ENCODE measurements at places on chromosomes 3 and 15. TPM values are rescaled to one million over a fixed set of nuclear protein-coding genes. Genes with fewer than 3 reads are reported as not detected.

GRCh38 chr15:22945071-22945470, 35.1 kb downstream of the CYFIP1 start:
- DNase-seq, result no peak

GRCh38 chr3:187186801-187187421, 10.4 kb upstream of the RTP1 start:
- DNase-seq, result no peak

TMEM115 gene
- total RNA-seq, result 51.1 TPM

ANKRD63 gene
- not detected for total RNA-seq

GRCh38 chr3:152120601-152121269, 148.0 kb upstream of the MBNL1 start:
- no peak for DNase-seq

DNA sequence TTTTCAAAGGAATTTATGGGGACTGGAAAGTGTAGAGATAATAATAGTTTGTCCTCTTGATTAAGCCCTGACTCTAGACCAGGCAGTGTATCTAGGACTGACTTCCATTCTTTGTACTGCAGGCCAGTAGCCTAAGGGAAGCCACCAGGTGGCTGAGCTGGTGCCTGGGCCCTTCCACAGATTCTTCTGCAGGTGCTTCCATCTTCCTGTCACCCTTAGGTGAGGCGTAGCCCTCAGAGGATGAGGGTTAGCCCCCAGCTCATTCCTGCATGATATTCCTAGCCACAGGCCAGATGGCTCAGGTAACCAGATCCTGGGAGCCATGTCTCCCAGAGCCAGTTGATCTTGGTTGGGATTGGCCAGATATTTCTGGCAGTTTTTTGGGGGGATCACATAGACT, 169.0 kb upstream of the IL12A start:
- no peak for DNase-seq

- no peak for DNase-seq
Observed at GRCh38 chr15:100248236-100248635, 93.5 kb downstream of the ADAMTS17 start.

SERPINI2 gene
- total RNA-seq, result not detected

- DNase-seq, result no peak
Observed at GRCh38 chr3:46934498-46935167, 41.9 kb downstream of the CCDC12 start.

DNA sequence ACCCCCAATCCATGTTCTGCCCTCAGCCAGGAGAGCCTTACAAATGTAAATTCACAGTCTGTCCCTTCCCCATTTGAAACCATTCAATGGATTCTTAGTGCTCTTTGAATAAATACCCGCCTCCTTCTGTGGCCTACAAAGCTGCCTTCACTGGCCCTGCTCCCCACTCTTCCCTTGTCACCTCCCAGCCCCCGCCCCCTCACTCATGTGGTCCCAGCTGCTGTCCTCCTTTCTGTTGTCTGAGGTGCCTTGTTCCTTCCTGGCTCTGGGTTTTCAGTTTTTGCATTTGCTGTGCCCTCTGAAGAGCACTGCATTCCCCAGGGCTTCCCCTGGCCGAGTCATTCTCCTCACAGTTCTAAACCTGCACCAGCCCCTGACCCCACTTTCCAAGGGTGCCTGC, 3.2 kb downstream of the EFCAB12 start:
- no peak for DNase-seq
